Tongue (tissue), 3 donors: ENCODE measurements at places on chromosomes 6 and 20.

DNA sequence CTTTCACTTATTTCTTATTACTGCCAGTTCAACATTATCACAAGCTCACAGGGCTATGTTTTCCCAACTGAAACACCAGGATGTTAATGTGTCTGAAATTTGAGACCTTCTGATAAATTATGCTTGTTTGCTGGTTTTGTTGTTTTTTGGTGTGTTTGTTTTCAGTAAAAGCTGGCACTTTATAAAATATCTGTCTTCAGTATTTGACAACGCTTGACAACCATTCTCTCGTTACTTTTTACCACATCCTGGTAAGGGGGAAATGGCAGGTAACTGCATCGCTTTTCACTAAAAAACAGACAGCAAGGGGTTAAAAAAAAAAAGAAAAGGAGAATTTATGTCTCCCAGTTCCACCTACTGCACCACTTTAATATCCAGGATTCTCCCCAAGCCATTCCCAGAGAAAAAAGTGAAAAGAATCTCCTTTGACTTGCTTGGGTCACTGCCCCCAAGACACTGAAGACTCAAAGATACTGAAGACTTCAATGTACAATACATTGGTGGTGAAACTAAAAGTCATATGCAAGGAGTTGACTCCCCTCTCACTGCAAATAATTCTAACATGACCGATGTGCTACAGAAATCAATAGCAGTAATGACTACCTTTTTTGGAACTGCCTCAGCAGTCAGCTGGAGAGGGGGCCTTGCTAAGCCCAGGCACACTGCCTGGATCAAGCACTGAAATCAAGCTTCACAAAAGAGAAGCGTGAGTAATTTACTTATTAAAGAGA lies 88.9 kb downstream of the HIVEP2 start:
- no peak for DNase-seq

DNA sequence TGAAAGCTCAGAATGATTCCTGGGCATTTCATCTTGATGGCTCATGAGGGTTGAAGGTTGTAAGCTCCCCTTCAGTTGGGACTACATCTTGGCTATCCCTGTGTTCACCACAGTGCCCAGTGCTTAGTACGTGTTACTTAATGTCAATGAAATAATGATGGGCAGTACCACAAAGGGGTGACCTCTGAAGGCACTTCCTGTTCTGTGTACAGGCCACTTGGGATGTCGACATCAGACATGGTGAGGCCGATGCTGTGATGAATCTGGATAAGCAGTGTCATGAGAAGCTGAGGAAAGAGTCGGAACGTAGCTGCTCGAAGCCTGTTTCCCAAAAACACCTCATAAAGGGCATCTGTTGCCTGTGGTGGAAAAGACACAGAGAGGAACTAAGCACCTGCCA lies 27.6 kb upstream of the RBL1 start:
- no peak for DNase-seq

DNA sequence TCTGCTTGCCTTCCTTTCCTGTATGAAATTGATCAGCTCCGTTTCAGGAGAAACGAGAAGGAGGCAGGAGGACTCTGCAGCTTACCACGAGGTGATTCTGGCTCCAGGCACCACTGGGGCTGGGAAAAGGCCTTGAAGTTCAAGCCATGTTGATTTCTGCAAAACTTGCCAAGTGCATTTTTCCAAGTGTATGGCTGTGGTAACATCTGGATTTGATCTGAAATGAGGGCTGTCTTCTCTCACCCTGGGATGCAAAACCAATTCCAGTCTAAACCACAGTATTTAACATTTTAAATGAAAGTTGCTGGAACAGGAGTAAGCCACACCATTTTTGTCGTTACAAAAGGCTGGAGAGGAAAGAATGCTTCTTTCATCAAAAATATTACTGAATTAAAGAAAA lies 36.1 kb upstream of the FAM210B start:
- peak; percentile 31 for DNase-seq

DNA sequence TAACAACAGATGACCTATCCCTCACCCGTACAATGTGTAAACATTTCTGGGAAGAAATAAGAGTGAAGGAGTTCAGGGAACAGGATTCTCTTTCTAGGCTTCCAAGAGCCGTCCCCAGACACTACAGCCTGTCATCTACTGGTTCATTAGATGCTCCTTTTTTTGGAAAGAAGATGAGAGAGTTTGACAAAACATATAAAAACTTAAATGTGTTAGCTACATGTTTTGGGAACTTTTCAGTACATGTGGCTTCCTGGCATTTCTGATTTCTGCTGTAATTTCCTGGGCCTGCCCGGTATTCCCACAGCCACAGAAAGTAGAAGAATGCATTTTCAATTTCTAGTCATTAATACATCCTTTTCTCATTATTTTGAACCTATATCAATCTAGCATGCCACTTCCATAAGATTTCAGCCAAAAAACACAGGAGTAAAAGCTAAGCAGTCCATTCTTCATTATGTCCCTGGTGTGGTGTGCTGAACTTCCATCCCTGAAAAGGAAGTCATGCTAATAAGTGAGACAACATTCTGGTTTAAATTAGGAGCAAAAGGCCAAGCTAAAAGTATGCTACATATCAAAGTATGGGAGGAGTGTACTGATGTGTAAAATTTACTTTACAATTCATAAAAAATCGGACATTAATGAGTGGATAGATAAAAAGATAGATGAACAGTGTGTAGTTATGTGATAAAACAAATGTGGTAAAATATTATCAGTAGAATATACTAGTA lies 198.2 kb downstream of the WDR27 start:
- DNase-seq, result peak; percentile 43

DNA sequence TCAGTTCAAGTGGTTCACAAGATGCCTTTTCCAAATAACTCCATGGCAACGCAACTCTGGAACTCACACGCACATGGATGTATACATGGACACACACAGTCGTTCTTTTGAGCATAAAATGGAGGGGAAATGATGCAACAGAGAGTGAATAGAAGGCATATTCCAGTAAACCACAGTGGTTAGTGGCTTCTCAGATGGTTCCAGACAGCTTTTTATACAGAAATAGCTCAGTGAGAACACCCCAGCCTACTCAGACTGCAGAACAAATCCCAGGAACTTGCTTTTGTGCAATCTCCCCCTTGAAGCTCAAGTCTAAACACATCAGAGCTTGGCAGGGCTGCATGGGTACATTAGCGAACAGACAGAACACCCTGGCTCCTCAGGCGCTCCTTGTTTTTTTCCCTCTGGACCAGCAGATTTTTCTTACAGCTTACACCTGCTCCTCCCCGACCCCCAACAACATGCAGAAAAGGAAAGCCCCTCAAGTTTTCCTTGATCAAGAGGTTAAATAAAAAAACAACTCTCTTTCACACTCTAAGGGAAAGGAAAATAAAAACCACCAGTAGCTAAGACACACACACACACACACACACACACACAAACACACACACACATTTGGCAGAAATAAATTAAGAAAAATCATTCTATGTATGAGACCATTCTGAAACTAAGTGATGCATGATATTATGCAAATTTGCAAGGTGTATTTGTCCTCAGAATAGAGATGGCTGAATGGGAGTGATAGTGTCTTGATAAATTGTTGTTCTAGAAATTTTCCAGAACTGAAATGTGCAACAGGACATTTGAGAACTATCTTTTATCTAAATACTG lies 51.2 kb upstream of the RANBP9 start:
- peak; percentile 71 for DNase-seq

DNA sequence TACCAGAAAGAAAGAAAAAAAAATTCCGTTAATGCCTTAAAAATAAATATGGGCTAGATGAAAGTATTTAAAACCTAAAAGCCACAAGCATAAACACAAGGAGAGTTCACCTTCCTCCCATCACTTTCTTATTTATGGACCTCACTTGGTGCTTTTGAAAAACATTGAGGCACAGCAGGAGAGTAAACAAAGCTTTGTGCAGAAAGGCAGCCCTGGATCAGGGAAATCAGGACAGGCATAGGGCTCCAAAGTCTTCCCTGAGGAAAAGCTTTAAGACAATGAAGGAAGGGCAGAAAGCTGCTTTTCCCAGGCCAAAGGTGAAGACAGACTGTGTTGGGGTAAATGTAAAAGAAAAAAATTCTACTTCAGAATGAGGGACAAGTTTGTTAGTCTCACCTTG lies 207.9 kb downstream of the CLVS2 start:
- DNase-seq, result no peak

DNA sequence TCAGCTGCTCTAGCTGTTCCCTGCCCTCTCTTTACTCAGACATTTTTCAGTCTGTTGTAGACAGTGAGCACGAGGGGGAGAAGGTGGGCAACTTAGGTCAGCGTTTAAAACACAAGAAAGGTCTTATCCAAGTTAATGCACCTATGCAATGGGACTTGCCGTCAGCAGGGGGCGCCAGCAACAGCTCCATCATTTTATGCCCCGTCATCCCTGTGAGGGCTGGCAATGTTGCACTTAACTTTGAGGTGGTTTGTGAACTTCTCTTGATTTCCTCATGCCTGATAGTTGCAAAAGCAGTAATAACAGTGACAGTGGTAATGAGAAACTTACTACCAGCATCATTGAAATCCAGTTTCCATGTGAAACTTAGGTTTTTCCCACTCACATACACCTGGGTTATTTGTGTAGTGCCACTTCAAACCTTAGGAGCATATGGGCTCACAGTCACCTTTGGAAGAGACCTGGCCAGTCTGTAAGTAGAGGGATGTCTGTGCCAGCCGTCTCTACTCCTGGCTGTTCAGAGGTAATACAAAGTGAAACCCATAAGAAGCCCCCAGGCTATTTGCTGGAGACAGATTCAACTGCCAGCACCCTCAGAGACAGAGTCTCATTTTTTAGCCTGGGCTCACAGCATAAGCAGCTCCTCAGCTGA lies 44.9 kb upstream of the ID1 start:
- peak; percentile 74 for DNase-seq

- no peak for DNase-seq
Observed at GRCh38 chr20:16441546-16442164, 131.6 kb downstream of the KIF16B start.

DNA sequence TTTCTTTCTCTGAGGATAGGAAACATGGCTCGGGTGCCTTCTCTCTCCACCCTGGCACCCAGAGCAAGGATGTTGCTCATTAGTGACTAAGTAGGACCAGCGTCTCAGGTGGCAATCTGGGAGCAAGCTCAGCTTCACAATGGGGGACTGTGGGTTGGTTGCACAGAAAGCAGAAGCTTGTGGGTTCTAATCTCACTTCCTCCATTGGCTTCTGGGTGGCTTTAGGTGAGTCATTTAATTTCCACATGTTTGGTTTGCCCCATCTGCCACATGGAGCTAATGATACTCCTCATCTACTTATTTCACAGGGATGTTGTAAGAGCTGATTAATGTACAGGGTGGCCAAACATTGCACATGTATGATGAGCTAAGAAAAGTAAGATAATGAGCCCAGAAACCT lies 54.8 kb upstream of the AKIRIN2 start:
- DNase-seq, result no peak

DNA sequence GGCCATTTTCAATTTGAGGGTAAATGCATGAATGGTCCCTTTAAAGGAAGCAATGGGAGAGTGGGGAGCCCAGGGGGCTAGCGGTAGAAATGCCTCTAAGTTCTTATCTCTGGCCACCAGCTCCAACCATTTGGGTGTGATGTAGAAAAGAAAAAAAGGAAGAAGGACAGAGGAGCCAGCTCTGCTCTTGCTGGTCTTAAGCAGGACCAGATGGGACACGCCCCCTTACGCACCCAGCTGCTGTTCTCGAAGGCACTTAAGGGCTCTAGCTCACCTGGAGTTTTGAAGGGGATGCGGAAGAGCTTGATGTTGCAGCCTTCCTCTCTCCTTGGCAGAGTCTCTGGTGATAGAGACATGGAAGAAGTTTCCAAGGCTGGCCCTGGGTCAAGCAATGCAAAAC lies 59.5 kb upstream of the RNF144B start:
- DNase-seq, result peak; percentile 66

DNA sequence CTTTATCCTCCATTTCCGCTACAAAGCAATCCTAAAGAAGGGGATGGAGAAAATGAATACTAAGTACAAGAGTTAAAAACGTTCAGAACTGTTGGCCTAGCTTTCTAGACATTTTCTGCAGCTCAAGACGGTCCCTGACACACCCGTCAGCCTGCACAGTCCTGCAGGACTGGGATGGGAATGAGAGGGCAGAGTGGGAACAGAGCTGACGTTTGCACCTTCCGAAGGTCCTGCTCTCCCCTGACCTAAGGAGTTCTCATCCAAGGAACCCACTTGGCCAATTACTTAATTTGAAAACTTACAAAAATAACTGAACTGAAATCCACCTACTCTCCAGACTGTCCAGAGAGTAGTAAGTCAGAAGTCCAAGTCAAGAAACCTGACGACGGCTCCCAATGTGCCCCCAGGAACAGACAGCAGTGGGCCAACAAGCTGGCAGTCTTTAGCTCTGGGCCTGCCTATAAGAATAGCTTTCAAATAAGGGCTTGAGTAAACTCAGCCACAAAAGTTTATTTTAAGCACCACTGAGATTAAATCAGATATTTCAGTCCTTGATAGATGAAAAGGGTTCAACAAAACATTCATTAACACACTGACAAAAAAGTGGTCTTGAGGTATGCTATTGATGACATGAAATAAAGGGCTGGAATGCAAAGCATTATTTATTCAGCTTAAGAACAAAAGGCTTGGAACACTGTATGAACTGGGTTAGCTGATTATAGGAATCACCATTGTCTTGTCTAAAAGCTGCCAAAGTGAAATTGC lies 76.8 kb downstream of the CNKSR3 start:
- no peak for DNase-seq

DNA sequence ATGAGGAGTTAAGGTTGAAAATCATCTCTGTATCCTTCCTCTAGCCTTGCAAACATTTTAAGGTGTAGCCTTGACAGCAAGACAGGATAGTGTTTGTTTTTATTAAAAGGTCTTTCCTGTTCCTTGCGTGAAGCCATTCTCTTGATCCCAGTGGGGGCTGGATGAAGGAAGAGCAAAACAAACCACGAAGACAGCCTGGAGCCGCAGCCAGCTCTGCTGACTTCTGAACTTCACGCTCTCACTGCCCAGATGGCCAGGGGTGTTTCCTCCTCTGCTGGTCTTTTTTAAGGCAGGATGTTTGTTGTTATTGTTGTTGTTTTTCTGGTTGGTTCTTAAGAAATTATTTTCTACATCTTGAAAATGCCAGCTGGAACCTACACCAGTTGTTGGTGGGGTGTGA lies 156.4 kb downstream of the MTHFD1L start:
- DNase-seq, result peak; percentile 65

GRCh38 chr6:147077251-147077650 lies 127.0 kb upstream of the STXBP5 start:
- DNase-seq, result no peak
